ENCODE measurements at places on chromosomes 2 and 18.

DNA sequence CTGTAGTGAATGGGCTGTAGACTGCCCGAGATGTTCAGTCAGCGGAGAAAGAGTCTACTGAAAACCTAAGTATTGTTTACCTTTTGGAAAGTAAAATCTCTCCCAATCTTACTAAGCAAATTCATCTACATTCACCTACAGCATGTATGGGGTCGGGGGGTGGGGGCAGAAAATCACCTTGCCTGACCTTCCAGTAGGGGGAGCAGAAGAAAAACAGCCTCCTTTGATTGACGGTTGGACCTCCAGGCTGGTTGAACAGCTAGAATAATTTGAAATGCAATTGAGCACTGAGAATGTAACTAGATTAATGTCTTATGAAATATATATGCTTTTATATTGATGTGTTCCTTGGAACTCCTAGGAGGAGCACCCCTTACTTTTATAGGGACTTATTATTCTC, 10.0 kb downstream of the LRATD1 start:
- no peak for DNase-seq

GRCh38 chr18:7877609-7878008, 310.5 kb downstream of the PTPRM start:
- DNase-seq: no peak

DNA sequence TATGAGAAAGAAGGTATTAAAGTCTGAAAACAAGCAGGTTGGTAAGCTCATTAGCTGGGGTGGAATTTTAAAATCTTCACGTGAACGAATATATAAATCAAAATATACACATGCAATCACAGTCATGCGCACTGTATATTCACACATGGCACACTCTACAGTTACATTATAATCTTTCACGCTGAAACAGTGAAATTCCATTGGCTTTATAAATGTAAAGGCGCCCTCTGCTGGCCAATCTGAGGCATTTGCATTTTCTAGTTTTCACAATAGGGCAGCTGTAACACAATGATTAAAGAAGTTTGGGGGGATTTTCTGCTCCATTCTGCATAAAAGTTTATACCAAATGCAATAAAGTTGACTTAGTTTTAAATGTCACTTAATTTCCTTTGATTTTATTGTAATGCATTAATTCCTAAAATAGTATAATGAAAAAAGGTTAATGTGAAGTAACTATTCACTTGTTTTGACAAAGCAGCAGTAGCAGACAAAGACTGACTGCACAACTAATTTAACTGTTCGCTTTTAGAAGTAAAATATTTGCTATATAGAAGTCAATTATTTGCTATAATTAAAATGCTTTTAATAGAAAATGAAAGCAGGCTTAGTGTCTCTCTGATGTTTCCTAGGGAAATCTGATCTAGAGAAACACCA, 17.2 kb downstream of the IFIH1 start:
- DNase-seq: peak; percentile 28

GRCh38 chr2:133426791-133427190, 141.5 kb downstream of the NCKAP5 start:
- no peak for DNase-seq

DNA sequence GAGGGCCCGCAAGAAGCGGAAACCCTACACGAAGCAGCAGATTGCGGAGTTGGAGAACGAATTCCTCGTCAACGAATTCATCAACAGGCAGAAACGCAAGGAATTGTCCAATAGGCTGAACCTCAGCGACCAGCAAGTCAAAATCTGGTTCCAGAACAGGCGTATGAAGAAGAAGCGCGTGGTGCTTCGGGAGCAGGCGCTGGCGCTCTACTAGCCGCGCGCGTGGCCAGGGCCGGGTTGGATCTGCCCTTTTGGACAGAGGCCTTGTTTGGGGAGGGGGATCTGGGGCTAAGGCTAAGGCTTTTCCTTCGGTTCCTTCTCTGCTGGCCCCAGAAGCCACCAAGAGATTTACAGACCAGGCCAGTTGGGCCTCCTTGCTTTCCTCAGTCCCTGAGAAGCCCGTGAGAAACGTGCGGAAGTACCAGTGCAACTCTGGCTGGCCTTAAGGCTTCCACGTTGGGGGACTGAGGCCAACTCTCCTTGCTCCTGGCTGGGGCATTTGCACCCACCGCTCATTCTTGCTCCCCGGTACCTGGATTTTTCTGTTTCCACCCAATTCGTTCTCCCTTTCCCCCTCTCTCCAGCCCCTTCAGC, 1.0 kb downstream of the HOXD12 start:
- no peak for DNase-seq

DNA sequence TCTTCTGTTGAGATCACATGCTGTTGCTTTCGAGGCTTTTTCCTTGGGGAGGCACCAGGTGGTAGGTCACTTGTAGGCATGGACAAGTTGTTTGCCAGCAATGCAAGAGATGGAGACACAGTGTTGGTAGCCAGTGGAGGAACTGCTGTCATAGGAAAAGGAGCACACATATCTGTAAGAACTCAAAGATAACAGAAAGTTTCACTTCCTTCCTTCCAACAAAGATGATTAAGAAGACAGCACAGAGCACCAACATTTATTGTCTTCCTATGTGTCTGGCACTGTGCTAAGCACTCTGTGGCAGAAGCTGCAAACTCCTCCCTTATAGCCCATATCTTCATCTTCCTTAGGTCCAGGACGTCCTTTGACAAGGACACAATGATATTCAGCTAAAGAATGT, 64.5 kb upstream of the AMMECR1L start:
- DNase-seq: no peak

- no peak for DNase-seq
These were observed 49.7 kb downstream of the SH2D6 start for GRCh38 chr2:85468096-85468703.

- DNase-seq: no peak
These were observed 66.6 kb upstream of the WIPF1 start for GRCh38 chr2:174664084-174664759.

- no peak for DNase-seq
These were observed 233.4 kb upstream of the MYT1L start for GRCh38 chr2:2564300-2565078.

DNA sequence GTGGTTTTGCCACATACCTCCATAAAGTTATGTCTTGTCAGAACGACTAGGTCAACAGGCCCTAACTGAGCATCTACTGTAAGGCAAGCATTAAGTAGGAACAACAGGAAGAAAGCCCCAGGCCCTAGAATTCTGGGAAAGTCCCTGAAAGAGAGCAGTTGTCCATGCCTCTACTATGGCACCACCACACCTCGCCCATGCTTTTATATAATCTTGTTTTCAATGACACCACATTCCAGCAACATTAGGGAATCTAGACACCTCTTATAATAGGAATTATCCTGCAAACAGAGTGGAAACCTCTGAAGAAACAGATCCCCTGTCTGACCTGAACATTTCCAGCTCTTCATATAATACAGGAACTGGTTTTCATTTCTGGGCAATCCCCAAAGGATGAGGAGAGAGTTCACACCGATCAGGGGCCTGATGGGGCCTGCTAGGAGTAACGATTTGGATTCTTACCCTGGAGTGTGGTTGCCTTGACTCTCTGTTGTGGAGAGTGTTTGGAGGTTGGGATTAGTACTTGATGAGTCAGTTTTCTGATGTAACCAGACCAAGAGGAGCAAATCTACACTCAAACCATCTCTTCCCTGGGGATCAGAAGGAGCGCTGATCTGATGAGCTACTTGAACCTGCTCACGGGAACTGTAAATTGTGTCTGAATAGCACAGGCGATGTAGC, 31.9 kb upstream of the CEP68 start:
- no peak for DNase-seq

GRCh38 chr2:138658187-138658894, 121.8 kb downstream of the NXPH2 start:
- DNase-seq: no peak

DNA sequence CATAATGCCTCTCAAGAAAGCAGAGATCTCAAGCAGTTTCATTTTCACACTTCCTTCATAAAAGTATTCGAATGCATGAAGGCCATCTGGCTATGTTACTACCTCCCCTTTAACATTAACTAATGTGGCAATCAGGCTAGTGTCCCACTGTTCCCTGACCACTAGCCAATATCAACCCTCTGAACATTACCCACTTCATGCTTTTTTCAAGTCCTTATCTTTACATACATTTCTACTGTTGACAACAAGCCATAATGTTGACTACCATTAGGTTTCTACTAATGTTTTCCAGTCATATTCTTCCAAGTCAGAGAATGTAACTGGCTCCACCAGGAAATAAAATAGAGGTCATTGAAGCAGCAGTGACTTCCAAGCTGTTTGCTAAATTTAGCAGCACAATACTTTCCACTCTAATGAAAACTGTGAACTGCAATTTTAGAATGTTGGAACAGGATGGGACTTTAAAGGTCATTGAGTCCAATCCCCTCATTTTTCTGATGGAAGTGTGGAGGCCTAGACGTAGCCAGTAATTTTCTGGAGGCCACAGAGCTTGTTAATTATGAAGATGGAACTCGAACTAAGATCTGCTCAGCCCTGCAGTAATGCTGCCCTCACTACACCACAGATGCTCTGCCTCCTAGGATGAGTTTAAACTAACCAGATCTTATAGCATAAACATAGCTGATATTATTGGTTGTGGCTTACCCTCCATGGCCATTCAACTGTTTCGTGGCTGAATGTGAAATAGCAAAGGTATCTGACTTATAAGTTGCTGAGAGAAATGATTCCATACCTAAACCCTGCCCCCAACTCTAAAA, 630 bp upstream of the PPP1R1C start:
- DNase-seq: no peak

- DNase-seq: no peak
These were observed 187.0 kb downstream of the HAUS1 start for GRCh38 chr18:46291149-46291548.

- no peak for DNase-seq
These were observed 357.1 kb downstream of the NRXN1 start for GRCh38 chr2:50674876-50675275.

DNA sequence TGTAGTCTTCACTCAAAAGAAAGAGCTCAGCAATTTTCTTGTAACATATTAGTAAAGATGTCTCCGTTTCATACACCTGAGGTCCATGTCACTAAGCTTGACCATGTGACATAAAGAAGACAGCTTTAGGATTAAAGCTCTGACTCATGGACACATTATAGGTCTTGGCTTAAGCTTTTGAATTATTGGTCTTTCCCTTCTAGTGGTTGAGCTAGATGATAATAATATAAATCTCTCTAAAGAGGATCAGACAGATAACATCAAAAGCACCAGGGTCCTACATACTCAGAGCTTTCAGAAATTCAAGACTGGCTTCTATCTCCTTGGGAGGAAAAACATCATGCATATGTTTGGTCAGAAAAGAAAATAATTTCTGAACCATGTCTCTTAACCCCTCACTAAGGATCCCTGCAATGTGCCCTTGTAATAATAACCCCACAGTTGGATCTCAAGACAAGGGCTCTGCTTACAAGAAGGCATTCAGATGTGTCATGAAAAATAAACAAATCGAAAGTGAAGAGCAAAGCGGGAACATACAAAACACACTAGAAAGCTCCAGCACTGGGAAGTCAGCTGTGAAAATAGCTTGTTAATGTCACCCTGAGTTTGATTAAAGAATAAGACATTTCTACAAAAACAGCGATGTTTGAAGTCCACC, 174.5 kb downstream of the PID1 start:
- no peak for DNase-seq

- peak; percentile 76 for DNase-seq
These were observed 89.0 kb downstream of the MARCHF4 start for GRCh38 chr2:216283038-216283900.

GRCh38 chr2:118374974-118375755, 286.9 kb downstream of the INSIG2 start:
- no peak for DNase-seq

- DNase-seq: no peak
These were observed 131.4 kb upstream of the ID2 start for GRCh38 chr2:8550481-8550880.

- no peak for DNase-seq
These were observed 1311.7 kb upstream of the CDH2 start for GRCh38 chr18:29488617-29489016.

DNA sequence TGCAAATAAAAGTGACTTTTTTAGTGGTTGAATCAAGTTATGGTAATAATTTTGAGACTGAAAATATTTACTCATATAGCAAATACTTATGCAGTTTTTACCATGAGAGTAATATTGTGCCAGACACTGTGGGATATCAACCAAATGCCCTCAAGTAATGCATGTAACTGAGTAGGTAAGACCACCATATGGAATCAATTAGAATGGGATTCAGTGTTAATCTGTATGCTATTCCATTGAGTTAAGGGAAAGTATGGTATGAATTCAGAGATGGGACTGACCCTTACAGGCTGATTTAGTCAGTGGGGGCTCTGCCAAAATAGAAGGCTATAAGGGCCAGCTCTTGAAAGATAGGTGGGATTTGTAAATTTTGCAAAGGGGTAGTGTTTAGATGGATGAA, 131.6 kb downstream of the CCDC85A start:
- no peak for DNase-seq

DNA sequence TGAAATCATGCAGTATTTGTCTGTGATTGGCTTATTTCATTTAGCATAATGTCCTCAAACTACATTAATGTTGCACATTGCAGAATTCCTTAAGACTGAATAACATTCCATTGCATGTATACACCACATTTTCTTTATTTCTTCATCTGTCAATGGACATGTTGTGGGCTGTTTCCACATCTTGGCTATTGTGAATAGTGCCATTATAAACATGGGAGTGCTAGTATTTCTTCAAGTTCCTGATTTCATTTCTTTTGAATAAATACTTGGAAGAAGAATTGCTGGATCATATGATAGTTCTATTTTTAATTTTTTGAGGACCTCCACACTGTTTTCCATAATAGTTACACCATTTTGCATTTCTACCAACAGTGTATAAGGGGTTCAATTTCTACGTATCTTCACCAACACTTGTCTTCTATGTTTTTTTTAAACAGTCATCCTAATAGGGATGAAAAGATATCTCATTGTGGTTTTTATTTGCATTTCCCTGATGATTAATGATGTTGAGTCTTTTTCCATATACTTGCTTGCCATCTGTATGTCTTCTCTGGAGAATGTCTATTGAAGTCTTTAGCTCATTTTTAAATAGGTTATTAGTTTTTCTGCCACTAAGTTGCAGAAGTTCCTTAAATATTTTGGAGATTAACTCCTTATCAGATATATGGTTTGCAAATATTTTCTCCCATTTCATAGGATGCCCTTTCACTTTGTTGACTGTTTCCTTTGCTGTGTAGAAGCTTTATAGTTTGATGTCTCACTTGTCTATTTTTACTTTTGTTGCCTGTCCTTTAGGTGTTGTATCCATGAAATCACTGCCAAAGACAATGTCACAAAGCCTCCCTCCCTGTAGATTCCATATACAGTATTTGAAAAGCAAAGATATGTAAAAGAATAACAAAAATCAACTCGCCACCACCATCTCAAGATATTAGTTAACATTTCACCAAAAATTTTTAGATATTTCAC, 14.6 kb downstream of the FBXO11 start:
- DNase-seq: no peak

GRCh38 chr2:177317857-177318256, 53.3 kb upstream of the NFE2L2 start:
- no peak for DNase-seq
